Activated B cell treated with CpG ODN at 0.5 μM for 24 hours (primary cell): ENCODE measurements at places on chromosomes 12 and 14. TPM values are rescaled to one million over a fixed set of nuclear protein-coding genes. Genes with fewer than 3 reads are reported as not detected.

DNA sequence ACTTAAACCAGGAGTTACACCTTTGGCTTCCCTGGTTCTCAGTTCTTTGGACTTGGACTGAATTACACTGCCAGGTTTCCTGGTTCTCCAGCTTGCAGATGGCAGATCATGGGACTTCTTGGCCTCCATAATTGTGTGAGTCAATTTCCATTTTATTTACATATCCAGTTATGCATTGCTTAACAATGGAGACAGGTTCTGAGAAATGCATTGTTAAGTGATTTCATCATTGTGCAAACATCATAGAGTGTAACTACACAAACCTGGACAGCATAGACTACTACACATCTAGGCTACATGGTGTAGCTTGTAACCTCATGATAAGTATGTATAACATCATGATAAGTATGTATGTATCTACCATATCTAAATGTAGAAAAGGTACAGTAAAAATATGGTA is 276.1 kb upstream of the BTG1 start:
- DNase-seq = no peak

DNA sequence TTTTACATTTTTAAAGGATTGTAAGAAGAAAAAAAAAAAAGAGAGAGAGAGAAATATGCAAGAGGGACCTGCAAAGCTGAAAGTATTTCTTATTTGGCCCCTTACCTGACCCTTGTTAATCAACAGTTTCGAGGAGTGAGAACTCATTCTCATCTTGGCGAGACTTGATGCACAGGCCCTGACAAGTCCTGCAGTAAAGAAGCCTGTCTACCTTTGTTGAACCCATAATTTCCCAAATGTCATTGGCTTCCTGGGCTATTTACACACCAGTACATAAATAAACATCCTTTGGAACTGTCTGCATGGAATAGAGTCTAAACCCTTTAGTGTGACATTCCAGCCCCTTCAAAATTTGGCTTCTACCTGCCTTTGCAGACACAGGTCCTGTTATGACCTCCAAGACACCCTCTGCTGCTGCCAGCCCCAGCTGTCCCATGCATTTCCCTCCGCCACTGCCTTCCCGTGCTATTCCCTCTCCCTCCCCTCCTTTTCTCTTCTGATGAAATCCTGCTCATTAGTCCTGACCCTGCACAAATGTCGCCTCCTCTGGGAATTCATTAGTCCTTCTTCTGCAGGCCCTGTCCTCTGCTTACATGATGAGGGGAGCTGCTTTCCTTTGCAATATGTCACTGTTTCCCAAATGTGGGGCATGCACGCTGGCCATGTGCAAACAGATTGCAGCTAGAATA is 35.1 kb downstream of the MYL2 start:
- no peak for DNase-seq

The GALNT9 gene
- not detected in 2 replicates for total RNA-seq

DNA sequence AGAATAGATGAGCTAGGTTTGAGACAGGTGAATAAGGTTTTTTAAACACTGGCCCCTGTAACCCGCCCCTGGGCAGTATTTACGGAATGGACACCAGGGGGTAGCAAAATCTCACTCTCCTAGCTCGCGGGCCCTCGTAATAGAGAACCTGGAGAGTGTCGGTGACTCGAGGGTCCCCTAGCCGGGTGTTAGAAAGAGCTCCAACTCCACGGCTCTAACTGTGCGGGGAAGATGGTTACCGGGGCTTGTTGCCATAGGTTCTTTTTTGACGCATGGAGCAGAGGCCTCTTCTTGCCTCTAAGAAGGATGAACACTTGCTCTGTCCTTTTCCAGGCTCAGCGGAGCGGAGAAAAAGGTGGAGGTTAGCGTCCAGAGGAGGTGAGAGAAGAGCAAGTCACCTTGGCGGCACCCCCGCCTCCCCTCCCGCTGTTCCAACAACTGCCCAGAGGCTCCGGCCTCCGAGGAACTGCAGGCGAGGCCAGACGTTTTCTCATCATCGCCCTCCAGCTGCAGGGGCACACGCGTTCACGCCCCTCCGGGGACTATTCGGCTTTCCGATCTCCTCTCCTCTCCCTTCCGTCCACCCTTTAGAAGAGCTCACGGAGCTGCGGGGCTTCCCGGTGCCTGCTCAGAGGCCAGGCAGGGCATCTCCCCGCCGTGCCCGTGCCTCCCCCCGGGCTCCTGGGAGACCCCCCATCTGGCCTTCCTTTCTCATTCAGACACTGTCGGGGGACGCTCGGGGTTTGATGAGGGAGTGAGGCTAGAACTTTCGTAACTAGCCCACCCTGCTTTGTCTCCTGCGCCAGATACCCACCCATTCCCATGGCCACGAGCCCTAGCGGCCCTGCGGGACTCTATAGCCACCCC is 1.4 kb upstream of the ARHGEF40 start:
- no peak for DNase-seq

- DNase-seq = no peak
Observed at GRCh38 chr14:74038020-74038859, 19.1 kb downstream of the BBOF1 start.

GRCh38 chr14:23411563-23412525 is 3.8 kb upstream of the MYH6 start:
- DNase-seq = no peak

- DNase-seq = no peak
Observed at GRCh38 chr14:55448141-55448614, 7.8 kb upstream of the TBPL2 start.

The CDKN3 gene
- total RNA-seq = 0.91 and 1.6 TPM in 2 replicates

The SIX4 gene
- total RNA-seq = not detected in 2 replicates

The PLEKHH1 gene
- total RNA-seq = 0.20 and 0.61 TPM in 2 replicates

The PPTC7 gene
- 34.5 and 40.8 TPM in 2 replicates for total RNA-seq

The PRR4 gene
- total RNA-seq = 0.98 and 3.0 TPM in 2 replicates

The JDP2 gene
- total RNA-seq = 21.2 and 21.8 TPM in 2 replicates

The DHH gene
- 0.09 TPM in 1 of 2 replicates, not detected in the other for total RNA-seq

GRCh38 chr12:14991069-14991468 is 18.2 kb downstream of the PDE6H start:
- no peak for DNase-seq

GRCh38 chr12:81224626-81225025 is 146.7 kb downstream of the ACSS3 start:
- DNase-seq = no peak

DNA sequence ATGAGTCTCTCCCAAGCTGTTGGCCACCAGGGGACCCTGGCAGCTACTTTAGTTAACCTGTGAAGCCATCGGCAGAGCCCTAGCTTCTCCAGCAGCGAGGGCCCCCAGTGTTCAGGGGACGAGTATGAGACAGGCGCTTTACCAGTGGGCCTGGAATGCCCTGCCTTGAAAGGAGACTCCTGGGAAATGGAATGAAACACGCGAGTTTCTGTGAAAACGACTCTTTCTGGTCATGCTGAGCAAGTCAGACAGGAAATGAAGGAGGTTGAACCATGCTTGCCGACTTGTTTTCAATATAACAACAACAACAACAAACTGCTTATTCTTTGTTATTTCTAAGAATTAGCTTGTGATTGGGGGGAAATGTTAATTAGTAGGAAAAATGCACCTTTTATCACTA is 42.9 kb downstream of the SFSWAP start:
- DNase-seq = no peak

DNA sequence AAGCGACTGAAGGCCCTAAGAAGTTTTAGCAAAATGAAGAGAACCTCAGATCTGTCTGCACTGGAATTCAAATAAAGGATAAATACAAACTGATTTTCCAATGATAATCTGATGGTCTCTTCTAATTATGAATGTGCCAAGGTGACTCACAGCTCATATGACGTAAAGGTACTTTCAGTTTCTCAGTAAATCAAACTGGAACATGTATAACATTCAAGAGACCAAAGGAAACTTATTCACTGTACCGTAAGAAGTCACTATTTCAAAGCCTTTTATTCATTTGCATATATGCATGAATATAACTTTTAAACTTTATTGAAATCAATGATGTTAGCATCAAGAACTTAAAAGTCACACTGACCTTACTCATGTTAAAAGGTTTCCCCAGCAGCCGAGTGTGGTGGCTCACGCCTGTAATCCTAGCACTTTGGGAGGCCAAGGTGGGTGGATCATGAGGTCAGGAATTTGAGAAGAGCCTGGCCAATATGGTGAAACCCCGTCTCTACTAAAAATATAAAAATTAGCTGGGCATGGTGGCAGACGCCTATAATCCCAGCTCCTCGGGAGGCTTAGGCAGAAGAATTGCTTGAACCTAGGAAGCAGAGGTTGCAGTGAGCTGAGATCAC is 52.2 kb downstream of the ATXN2 start:
- no peak for DNase-seq

The PHLDA1 gene
- 0.83 and 1.1 TPM in 2 replicates for total RNA-seq

GRCh38 chr12:11777451-11777850 is 128.0 kb downstream of the ETV6 start:
- no peak for DNase-seq

The SALL2 gene
- total RNA-seq = 0.24 and 0.37 TPM in 2 replicates

DNA sequence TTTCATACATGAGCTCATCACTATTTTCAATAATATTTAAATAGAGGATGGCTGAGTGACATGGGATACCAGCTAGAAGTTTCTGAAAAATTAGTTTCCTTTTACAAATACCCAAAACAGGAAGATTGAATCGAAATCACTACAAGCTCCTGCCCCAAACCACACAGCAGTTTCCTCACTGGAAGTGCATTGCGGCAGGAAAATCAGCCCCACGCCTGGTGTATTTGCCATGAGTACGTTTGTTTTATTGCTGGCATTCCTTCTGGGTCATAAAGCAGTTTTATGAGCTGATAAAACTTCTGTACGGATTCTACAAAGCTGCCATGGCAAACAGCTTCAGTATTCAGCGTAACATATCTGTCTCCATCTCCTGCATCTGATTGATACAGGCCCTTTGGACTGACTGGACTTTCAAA is 23.7 kb downstream of the CDC42BPB start:
- DNase-seq = no peak

GRCh38 chr12:96948782-96949181 is 41.7 kb downstream of the NEDD1 start:
- DNase-seq = no peak

The DDN gene
- 0.20 and 0.44 TPM in 2 replicates for total RNA-seq

The TAS2R9 gene
- not detected in 2 replicates for total RNA-seq

The C14orf39 gene
- not detected in 2 replicates for total RNA-seq

The SYNDIG1L gene
- not detected in 2 replicates for total RNA-seq

GRCh38 chr12:93979189-93979588 is 169.2 kb upstream of the PLXNC1 start:
- DNase-seq = no peak

The AICDA gene
- total RNA-seq = 3.6 and 7.7 TPM in 2 replicates

- DNase-seq = no peak
Observed at GRCh38 chr14:65335411-65335947, 77.1 kb upstream of the FUT8 start.

- DNase-seq = no peak
Observed at GRCh38 chr14:90511795-90512328, 115.0 kb downstream of the CALM1 start.

The EXOC3L4 gene
- not detected in 2 replicates for total RNA-seq

DNA sequence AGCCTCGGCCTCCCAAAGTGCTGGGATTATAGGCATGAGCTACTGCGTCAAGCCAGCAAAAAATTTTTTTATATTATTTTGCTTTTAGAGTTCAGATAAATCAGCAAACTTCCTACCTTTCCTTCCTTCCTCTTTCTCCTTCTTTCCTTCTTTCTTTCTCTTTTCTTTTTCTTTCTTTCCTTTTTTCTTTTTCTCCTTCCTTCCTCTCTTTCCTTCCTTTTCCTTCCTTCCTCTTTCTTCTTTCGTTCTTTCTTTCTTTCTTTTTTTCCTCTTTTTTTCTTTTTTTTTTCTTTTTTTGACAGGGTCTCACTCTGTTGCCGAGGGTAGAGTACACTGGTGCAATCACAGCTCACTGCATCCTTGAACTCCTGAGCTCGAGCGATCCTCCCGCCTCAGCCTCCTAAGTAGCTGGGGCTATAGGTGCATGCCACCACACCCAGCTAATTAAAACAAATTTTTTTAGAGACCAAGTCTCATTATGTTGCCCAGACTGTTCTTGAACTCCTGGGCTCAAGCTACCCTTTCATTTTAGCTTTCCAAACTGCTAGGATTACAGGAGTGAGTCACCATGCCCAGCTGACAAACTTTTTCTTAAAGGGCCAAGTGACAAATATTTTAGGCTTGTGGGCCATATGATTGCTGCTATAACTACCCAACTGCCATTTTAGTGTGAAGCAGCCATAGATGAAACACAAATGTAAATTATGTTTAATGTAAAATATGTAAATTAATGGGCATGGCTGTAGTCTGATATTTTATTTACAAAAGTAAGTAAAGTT is 7.1 kb upstream of the WASHC4 start:
- DNase-seq = no peak

The TRPV4 gene
- total RNA-seq = not detected in 2 replicates
